Hematopoietic multipotent progenitor cell treated with erythropoietin and hydrocortisone succinate and interleukin-3 and kit ligand, for 17 days (in vitro differentiated cells): ENCODE measurements at places on chromosomes 2 and 18.

GRCh38 chr2:22199994-22200393, 1076.2 kb downstream of the TDRD15 start:
- no peak for DNase-seq

DNA sequence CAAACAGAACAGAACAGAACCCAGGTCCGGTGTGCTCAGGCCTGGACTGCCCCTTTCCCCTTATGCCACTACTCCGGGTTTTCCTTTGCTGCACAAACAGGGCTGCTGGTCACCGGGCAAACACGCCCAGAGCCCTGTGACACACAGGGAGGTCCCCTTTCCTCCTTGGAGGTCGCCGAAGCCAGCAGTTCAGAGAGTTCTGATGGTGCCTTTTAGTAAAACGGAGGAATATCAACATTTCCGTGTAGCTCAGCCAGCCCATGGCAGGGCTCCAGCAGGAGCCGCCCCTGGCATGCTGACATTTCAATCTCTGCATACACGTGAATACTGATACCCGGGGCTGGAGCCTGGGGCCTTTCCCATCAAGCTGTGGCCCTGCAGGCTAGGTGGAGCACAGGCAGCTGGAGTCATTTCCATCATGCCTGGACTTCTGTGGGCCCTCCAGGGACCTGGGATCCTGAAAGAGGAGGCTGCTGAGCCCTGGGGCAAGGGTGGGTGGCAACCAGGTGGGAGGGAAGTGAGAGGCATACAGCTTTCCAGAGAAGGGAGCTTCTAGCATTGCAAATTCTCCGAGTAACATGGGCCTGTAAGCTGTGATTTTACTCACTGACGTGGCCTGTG, 91.4 kb upstream of the PXDN start:
- no peak for DNase-seq

DNA sequence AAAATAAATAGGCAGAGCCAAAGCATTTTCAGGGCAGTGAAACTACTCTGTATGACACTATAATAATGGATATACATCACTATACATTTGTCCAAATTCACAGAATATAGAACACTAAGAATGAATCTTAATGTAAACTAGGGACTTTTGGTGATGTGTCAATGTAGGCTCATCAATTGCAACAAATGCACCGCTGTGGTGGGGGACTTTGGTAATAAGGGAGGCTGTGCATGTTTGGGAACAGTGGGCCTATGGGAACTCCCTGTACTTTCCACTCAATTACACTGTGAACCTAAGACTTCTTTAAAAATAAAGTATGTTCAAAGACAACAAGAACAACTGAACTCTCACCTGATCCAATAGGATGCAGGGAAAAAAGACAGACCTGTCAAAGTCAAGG, 220.7 kb downstream of the CMPK2 start:
- DNase-seq: no peak

DNA sequence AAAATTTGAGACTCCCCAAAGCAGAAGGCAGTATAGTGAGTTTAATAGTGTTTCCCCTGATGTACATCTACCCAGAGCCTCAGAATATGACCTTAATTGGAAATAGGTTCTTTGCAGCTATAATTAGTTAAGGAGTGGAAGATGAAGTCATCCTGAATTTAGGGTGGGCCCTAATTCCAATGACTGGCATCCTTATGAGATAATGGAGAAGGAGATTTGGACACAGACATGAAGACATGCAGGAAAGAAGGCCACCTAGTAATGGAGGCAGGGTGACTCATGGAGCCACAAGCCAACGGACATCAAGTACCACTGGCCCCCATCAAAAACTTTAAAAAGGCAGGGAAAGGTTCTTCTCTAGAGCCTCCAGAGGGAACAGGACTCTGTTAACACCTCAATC, 308.9 kb downstream of the TXNL1 start:
- DNase-seq: no peak
